Activated T-helper 1 cell treated with Interleukin-2 at 50 U/mL for 16 hours (primary cell): ENCODE measurements at places on chromosomes 1 and 21.

- no peak for DNase-seq
Observed at GRCh38 chr1:51946300-51946699, 44.2 kb downstream of the RAB3B start.

GRCh38 chr1:245493029-245493428, 338.2 kb downstream of the KIF26B start:
- no peak for DNase-seq

- no peak for DNase-seq
Observed at GRCh38 chr1:109521002-109521951, 11.8 kb upstream of the AMIGO1 start.

- DNase-seq: no peak
Observed at GRCh38 chr1:220235462-220235861, 36.8 kb downstream of the RAB3GAP2 start.

DNA sequence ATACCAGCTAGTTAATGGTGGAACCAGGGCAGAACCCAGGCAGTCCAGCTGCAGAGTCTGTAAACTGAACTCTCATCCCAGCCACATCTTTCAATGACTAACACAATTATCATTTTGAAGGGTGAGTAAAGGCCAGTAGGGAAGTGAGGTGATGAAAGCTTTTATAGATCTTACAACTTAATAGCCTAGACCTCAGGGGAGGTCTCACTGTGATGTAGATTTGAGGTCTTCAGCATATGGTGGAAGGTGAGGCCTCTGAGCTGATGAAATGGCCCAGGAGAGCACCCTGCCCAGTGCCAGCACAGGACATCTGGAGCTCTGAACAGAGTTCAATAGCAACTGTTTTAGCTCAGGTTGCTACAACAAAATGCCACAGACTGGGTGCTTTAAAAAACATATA, 44.8 kb upstream of the POU2F1 start:
- DNase-seq: no peak

- no peak for DNase-seq
Observed at GRCh38 chr1:180213401-180214170, 16.5 kb upstream of the LHX4 start.

GRCh38 chr1:101915597-101915996, 81.1 kb downstream of the OLFM3 start:
- DNase-seq: no peak

DNA sequence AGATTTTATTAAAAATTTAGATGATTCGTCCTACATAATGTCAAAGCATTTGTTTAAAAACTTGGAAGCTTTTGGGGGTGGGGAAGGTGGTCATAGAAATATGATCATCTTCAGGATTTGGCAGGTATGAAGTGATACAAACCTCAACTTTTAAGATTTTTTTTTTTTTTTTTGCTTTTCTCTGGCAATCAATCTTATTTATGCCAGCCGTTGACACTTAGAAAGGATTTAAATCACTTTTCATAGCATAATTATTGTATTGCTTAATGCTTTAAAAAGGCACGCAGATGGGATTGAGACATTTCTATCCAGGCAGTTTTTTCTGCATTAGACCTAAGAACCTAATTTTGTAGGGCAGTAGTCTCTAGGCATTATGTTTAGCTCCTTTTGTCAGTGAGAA, 19.7 kb downstream of the MRPS6 start:
- DNase-seq: no peak

- no peak for DNase-seq
Observed at GRCh38 chr21:45829668-45830067, 151.9 kb upstream of the COL6A1 start.

DNA sequence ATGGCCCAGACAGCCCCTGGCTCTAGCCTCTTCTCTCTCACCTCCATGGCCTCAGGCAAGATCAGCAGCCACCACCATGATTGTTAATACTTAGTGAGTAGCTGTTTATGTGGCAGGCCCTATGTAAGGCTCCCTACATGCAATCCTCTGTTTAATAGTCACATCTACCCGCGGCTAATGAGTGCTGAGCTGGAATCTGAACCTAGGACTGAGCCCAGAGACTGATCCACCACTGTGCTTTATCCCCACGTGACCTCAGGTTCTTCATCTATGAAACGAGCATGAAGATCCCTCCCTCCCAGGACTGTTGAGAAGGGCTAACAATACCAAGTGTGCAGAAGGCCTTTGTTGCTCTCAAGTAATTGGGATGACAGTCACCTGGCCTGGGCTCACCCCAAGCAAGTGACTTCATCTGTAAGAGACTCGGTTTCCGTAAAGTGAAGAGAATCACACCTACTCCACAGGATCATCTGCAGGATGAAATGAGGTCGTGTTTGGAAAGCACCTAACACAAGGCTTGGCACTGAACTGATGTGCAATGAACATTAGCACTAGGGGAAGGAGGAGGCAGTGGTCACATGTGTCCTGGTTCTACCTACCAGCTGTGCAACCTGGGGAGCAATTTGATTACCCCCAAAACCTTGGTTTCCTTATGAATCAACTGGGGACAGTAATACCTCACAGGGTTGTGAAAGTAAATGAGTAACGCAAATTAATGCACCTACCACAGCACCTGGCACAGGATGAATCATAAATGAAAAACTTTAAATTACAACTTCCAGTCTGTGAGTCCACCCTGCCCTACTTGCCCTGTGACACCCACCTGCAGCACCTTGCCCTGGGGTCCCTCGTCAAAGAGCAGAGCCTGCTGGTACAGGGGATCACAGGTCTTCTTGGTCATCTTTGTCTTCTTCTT, 37.2 kb downstream of the RIMS3 start:
- DNase-seq: no peak

DNA sequence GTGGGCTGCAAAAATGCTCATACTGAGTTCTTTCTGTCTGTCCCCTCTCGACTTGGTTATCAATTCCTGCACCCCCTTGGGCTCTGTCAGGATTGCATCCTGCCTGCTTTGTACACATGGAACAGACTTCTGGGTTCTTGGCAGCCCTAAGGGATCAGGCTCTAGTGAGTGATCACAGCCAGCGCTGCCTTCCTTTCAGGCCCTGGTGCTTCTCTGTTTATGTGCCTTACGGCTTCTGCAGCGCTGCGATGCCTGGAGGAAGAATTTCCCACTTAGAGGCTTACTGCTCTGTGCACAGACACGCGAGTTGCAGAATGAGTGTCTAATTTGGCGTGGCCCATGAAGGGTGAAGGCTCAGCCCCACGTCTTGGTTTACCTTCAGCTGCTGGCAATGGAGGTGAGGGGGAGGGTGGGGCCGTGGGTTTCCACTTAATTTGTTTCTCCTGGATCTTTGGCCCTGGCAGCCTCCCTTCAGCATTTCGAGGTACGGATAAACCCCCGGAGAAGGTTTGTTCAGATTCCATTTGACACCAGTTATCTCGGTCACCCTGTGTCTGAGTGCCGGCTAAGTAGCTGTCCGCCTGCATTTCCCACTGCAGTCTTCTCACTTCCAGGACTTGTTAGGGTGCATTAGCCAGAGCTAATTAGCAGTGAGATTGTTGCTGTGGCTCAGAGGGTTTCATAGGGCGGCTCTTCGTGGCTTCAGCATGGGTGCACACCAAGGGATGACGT, 227.3 kb downstream of the DYRK1A start:
- no peak for DNase-seq
